ENCODE measurements at places on chromosomes 5 and 9.

DNA sequence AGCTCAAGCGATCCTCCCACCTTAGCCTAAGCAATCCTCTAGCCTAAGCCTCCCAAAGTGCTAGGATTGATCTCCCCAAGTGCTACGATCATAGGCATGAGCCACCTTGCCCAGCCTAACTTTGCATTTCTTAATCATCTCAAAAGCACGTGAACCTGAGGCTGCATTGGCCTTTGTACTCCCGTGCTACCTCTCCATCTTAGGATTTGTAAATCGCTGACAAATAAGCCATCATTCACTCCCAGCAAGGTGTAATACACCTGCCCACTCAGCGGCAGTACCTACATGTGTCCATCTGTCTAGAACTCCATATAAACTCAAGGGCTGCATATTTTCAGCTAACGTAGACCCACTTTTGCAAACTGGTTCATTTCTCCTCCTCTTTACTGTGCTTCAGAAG, 2.8 kb downstream of the ANKH start:
- no peak for DNase-seq

GRCh38 chr5:143968071-143968878, 156.3 kb downstream of the HMHB1 start:
- no peak for DNase-seq

GRCh38 chr9:37369671-37370070, 52.8 kb upstream of the GRHPR start:
- DNase-seq, result no peak

GRCh38 chr5:133360693-133361472, 251.5 kb downstream of the FSTL4 start:
- no peak for DNase-seq

- no peak for DNase-seq
Observed at GRCh38 chr5:53350368-53350767, 130.1 kb upstream of the FST start.

GRCh38 chr9:114094971-114095370, 4.1 kb downstream of the KIF12 start:
- DNase-seq, result no peak

DNA sequence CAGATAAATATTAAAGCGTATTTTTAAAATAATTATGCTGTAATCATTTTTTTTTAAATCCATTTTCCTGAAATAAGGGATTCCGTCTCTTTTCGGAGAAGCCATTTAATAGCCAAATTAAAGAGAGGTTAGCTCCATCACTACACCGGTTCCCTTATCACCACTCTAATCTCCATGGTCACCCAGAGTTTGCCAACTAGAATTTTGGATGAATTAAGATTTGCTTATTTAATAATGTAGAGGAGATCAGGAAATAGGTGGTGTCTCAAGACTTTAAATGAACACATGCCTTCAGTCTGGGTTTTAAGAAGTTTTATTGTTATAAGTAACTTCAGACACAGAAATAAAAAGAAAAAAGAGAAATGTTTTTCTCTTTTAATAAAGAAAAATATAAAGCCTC, 151.7 kb downstream of the TTC39B start:
- no peak for DNase-seq

DNA sequence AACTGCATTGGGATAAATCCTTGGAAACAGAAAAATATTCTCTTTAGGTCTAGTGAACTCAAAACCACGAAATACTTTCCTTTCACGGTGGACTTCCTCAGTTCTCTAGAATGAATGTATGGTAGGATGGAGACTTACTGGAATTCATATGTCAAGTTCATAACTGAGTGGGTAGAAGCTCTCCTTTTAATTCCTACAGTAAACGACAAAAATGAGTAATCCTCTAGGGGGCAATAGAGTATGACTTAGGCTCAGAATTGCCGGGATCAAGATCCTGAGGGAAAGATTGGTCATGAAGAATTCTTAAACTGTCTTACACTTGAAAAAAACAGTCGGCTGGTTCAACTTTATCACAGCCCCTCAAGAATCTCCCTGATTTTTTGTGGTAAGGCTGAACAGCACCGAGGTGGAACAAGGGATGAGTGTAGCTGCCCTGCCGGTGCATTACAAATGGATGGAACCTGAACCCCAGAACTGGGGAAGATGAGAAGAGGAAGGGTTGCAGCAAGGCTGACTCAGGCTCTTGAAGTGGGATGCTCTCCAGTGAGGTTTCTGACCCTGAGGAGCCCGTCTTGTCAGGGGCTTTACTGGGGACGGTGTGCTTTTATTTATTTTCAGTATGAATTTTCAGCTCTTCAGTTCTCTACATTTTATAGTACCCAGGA, 14.0 kb upstream of the LOX start:
- no peak for DNase-seq

DNA sequence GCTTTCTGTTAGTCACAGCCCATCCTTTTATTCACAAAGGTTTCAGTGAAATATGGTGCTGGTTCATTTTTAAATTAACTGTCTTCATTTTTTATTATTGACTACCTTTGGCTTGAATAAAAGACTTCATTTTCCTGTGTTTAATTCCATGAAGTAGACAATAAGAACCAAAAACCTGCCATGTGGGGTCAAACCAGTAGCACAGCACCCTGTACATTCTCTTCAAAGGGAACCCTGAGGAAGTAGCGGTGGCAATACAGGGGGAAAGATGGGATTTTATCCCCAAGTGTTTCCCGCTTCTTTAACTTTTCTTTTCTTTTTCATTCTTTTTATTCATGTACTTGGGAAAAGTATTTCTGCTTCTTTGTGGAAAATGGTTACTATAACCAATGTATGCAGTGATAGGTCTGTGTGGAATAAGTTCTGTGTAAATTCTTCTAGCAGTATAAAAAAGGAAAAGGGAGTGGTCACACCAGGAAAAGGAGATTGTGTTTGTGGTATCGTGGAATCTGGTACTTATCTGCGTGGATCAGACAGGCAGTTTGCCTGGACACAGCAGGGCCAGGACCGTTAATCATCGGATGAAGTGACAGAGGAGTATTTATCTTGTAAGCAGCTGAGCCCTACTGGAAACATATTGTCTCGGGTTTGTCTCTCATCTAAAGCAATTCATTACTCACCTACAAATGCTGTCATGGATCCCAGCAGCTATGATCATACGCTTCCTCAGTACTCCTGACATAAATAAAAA, 94.2 kb downstream of the PPIC start:
- DNase-seq, result no peak

GRCh38 chr5:19555436-19555835, 432.6 kb downstream of the CDH18 start:
- no peak for DNase-seq

GRCh38 chr5:1380011-1380817, 35.3 kb upstream of the CLPTM1L start:
- peak; percentile 67 for DNase-seq

- no peak for DNase-seq
Observed at GRCh38 chr5:103434057-103434456, 128.5 kb downstream of the NUDT12 start.

DNA sequence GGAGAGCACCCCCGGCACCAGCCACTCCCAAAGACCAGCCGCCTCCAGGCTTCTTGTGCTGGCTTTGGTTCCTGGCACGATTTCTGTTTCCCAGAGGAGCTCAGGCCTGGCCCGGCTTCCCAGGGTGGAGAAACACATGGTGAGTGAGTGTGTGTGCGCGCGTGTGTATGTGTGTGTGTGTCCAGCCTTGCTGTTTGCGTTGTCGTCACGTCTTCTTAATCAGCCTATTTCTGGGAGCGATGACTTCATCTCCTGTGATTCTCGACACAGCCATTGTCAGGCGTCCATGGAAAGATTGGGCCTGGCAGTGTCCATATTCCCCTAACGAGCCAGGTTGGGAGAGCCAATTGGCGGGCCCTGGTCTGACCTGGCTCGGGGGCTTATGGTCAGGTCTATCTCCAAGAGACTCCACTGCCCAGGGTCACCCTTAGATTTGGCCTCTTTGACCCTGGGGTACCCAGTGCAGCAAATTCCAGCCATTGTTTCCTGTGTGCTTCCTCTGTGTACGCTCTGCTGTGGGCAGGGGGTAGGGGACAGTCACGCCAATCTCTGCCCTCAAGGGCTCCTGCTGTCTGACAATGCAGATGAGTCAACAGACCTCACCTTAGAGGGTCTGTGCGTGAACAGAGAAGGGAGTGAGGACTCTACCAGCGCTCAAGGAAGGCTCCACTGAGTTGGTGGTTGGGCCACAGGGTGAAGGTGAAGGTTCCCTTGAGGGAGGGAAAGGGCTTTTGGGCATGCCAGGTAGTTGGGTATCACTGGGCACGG, 73.8 kb downstream of the DAB2IP start:
- DNase-seq, result no peak

- DNase-seq, result peak; percentile 35
Observed at GRCh38 chr5:179762079-179762780, 29.6 kb downstream of the MAML1 start.

DNA sequence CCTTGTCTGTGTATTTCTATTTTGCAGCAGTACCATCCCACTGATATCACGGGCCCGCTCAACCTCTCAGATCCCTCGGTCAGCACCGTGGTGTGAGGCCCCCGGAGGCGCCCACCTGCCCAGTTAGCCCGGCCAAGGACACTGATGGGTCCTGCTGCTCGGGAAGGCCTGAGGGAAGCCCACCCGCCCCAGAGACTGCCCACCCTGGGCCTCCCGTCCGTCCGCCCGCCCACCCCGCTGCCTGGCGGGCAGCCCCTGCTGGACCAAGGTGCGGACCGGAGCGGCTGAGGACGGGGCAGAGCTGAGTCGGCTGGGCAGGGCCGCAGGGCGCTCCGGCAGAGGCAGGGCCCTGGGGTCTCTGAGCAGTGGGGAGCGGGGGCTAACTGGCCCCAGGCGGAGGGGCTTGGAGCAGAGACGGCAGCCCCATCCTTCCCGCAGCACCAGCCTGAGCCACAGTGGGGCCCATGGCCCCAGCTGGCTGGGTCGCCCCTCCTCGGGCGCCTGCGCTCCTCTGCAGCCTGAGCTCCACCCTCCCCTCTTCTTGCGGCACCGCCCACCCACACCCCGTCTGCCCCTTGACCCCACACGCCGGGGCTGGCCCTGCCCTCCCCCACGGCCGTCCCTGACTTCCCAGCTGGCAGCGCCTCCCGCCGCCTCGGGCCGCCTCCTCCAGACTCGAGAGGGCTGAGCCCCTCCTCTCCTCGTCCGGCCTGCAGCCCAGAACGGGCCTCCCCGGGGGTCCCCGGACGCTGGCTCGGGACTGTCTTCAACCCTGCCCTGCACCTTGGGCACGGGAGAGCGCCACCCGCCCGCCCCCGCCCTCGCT, 1.9 kb downstream of the LRRC26 start:
- DNase-seq, result no peak

GRCh38 chr5:137313526-137314175, 185.5 kb downstream of the SPOCK1 start:
- no peak for DNase-seq

GRCh38 chr9:108787690-108788048, 68.1 kb downstream of the ACTL7B start:
- DNase-seq, result no peak

DNA sequence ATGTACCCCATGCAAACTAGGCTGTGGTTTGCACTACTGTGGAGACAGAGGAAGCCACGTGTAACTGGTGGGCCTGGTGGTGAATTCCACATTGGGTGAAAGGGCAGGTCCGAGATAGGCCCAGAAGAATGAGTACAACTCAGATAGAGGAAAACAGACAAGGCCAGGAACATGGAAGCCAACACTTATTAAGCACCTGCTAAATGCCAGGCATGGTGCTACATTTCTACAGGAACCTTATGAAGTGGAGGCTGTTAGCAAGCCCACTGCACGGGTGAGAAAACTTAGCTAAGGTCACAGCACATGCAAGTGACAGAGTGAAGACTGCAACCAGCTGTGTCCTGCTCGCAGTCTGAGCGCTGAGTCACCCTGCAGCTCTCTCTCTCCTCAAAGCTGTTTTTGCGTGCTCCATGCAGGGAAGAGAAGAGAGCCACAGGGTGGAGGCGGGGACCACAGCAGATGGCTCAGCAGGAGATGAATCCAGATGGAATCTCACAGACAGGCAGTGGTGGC, 65.5 kb upstream of the SPTLC1 start:
- no peak for DNase-seq
